Activated T-helper 1 cell treated with anti-CD3 and anti-CD28 coated beads, Interleukin-2, amount 50 U/mL, for 16 hours (primary cell): ENCODE measurements at places on chromosomes 11 and 22.
A peak's percentile ranks its signal among the peaks of the same experiment; 100 is the strongest.

GRCh38 chr22:22810018-22810427, 77.6 kb upstream of the IGLL5 start:
- DNase-seq, result peak; percentile 52

DNA sequence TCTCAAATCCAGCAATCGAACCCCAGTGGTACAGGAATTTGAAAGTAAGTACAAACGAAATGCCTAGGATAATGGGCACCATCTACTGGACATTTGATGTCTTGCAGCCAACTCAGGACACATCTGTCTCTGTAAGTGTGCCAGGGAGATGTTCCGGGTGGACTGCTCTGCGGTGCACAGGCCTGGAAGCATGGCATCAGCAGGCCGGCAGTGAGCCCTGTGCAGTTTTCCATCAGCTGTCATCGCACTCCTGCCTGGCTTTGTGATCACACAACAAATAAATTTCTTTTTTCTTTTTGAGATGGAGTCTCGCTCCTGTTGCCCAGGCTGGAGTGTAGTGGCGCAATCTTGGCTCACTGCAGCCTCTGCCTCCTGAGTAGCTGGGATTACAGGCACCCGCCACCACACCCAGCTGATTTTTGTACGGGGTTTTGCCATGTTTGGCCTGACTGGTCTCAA, 71.0 kb downstream of the JAM3 start:
- no peak for DNase-seq

- no peak for DNase-seq
Observed at GRCh38 chr22:24105013-24105360, 76.3 kb upstream of the SUSD2 start.

GRCh38 chr22:29200901-29201300, 4.8 kb upstream of the EMID1 start:
- no peak for DNase-seq

DNA sequence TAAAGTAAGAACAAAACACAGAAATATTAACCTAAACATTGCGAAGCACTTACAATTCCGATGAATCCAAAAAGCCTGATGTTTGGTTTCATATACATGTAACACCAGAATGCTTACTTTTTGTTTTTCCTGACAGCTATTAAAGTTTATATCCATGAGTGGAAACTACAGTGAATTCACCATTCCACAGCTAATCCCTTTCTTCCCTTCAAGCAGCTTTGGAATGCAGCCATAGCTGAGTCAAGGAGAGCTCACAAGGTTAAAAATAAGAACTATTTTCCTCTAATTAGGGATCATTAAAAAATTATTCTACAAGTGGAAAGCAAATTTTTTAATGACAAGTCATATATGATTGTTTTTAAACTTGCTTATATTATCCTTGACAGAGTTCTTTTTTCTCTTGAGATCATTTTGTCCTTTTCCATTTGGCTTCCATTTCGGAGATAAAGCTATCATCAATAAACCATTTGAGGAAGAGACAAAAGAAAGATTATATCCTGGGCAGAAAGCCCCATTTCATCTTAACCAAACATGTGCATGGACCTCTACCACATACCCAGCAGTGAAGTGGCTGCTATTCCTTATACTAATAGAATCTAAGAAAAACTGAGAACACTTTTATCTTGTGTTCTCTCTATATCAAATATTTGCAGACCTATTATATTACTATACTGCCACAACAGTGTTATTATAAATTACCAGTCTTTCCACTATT, 19.7 kb upstream of the FIBIN start:
- no peak for DNase-seq

- no peak for DNase-seq
Observed at GRCh38 chr11:135004495-135004894, 592.5 kb upstream of the B3GAT1 start.

GRCh38 chr11:66328031-66328301, 8.3 kb downstream of the RIN1 start:
- DNase-seq, result no peak

GRCh38 chr11:11884774-11885481, 43.2 kb downstream of the USP47 start:
- DNase-seq, result no peak

- DNase-seq, result no peak
Observed at GRCh38 chr22:37488337-37489135, 2.4 kb upstream of the MFNG start.

GRCh38 chr11:44607987-44608386, 42.5 kb downstream of the CD82 start:
- DNase-seq, result no peak

DNA sequence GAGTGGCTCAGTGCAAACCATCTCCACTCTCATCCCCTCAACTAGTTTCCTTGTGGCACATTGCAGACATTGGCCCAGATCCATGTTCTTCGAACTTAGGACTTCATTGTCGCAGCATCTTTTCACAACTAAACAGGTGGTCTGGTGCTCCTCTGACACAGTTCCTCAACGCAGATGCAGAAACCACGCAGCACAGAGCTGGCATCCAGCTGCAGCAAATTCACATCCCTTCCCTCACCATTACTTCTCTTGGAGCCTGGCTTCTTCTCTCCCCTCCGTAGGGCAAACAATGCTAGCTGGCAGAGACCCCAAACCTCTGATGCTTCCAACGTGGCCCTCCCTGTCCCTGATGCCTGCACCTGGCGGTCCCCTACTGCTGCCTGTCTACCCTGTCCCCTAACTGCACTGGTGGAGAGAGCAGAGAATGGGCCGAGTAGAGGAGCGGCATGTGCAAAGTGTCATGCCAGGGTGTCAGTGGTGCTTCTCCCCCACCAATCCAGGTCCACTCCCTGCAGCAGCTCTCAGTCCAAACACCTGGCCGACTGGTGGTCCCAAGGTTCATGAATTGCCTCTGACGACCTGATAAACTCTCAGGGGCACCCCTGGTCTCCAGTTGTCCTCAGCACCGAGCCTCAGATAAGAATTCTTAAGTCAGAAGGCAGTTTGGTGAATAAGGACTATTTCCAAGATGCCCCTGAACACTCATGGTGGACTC, 18.1 kb downstream of the TMPRSS13 start:
- no peak for DNase-seq

DNA sequence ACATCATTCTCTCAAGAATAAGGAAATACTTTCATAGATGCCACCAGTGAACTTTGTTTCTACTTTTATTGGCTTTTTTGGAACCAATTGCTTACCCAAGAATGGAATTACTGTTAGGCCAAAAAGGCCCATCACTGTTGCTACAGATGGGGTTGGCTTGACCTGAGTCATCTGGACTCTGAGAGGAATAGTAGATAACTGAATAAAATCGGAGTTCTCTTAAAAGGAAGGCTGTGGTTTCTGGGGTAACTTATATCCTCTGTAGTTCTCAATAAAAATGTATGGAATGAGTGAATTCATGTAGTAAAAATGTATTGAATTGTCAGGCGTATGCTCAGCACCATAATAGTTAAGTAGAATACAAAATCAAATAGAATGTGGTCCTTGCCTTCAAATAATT, 56.6 kb downstream of the ARHGEF12 start:
- no peak for DNase-seq

DNA sequence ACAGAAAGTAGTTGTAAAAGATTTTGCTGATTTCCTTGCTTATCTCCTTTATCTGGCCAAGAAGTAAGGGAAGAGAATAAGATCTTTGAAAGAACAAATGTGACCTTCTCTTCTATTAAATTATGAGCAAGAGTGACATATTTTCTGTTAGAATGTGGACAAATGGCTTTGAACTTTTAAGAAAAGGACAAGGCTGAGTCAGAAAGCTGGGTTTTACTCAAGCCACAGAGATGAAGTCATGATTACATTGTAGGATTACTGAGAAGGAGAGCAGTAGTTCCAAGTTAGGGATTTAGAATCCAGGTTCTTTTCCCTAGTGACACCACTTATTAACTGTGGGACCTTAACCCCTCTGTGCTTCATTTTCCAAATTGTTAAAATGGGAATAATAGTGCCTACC, 13.5 kb downstream of the CCDC90B start:
- DNase-seq, result no peak

- no peak for DNase-seq
Observed at GRCh38 chr11:79942646-79943045, 501.8 kb upstream of the TENM4 start.

- DNase-seq, result no peak
Observed at GRCh38 chr22:26894766-26895485, 237.5 kb downstream of the MIAT start.

DNA sequence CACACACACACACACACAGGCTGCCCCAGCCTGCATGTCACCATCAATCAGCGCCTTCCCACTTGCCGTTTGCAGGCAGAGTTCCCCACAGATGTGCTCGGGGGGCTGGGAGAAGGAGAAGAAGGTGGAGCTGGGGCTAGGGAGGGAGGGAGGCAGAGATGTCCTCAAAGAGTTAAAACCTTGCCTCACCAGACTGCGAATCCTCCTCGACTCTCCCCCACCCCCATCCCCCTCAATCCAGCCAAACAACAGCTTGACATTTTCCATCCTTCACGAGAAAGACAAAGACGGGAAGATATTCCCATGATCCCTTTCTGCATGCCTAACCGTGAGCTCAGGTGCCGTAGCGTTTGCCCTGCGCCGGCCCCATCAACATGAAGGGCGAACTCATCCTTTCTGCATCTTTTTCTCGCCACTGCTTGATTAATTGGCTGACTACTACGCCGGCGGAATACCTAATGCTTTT, 365.5 kb downstream of the MIAT start:
- no peak for DNase-seq

DNA sequence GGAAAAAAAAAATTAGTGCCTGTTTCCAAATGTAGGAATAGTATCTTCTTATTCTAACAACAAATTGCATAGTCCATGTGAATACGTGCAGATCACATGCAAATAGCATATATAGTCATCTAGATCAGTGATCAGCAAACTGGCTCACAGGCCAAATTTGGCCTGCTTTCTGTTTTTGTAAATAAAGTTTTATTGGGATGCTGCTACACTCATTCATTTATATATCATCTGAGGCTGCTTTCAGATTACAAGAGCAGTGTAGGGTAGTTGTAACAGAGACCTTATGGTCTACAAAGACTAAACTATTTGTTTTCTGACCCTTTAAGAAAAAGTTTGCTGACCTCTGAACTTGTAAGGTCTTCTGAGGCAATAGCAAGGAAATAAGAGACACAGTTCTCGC, 65.6 kb downstream of the SFI1 start:
- no peak for DNase-seq

DNA sequence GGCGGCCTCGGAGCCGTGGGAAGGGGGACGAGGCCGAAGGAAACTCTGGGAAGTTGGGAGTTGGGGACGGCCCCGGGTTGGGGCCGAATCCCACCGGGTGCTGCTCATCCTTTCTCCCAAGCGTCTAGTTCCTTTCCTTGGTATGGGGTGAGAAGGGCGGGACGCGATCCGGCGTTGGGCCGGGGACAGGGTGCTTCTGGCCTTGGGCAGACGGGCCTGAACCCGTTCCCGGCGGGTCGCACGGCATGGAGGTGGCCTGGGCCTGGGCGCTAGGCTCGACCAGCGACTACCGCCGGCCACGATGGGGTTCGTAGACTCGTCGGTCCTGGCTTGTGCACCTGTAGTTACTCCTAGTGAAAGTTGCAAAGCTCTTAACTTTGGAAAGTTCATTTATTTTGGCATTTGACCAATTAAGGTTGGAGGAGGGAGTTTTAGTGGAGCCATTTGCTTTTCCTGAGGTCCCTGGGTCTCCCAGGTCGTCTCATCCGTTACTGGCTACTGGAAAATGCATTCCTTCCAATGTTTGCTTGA, 1.0 kb downstream of the SYT9 start:
- DNase-seq, result no peak

GRCh38 chr22:49586873-49587272, 240.8 kb downstream of the BRD1 start:
- no peak for DNase-seq

DNA sequence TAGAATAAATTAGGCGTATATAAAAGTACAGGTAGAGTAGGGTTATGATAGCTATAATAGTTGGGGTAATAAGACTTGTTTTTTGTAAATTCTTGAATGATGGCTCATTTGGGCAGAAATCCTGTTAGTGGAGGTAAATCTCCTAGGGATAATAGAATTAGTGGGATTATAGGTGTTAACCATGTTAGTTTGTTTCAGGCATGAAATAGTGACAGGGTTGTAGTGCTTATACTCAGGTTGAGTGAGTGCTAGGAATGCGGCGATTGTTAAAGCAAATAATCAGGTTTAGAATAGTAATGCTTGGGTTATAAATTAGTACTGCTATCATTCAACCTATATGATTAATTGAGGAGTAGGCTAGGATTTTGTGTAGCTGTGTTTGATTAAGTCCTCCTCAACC, 297.1 kb downstream of the DYNC2H1 start:
- no peak for DNase-seq

DNA sequence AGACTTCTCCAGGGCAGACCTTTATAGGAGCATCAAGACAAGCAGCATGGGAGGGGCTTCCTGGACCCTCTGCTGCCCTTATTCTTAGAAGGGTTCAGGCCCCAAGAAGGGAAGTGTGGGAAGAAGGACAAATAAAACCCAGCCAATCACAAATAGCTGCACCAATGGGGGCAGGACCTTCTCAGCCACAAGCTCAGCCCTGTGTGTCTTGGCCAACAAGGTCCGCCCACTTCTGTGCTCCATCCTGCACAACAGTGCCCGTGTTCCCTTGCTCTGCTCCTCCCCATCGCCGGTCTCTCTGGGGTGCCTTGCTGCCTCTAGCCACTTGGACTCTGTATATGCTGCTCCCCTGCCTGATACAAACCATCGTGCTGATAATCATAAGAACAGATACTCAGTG, 86.1 kb downstream of the NAT10 start:
- DNase-seq, result no peak

- no peak for DNase-seq
Observed at GRCh38 chr11:11806586-11806985, 35.2 kb upstream of the USP47 start.

DNA sequence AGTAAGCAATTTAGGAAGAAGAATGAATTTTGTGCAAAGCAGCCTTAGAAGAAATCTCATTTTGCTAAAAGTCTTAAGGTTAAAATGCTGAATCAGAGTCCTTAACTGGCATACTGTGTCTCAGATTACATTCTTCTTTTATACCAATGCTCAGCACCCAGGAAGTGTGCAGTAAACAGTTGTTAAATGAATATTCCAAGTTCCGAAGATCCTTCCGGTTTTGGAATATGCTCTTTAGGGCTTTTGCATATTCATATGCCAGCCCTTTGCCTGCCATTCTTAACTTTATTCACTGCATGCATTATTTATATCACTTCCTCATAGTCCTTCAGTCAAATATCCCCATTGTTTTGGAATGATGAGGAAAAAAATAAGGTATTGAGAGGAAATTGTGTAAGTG, 242.0 kb downstream of the DDX10 start:
- no peak for DNase-seq

DNA sequence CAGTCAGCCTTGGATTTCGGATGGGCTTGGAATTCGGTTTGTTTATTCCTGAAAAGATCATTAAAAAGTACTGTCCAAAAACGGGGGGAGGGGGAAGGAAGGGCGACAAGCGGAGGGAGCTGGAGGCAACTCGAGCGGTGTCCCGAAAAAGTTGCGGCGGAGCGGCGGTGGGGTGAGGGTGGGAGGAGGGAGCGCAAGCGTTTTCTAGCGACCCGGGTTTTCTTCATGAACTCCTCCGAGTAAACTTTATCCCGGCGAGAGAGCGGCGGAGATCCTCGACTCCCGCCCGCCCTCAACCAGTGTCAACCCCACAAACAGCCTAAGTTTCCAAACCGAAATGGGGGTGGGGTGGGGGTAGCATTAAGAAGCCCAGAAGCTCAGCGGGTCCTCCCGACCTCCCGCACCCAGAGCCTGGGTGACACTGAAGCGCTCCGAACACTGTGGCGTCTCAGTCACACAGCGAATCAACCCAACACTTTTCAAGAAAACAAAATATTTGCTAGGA, 133.0 kb upstream of the C11orf58 start:
- no peak for DNase-seq

GRCh38 chr22:37330200-37331033, 48.1 kb downstream of the CYTH4 start:
- no peak for DNase-seq

GRCh38 chr11:70577258-70577603, 178.9 kb downstream of the CTTN start:
- no peak for DNase-seq
